ENCODE measurements at places on chromosomes 3 and 15.

DNA sequence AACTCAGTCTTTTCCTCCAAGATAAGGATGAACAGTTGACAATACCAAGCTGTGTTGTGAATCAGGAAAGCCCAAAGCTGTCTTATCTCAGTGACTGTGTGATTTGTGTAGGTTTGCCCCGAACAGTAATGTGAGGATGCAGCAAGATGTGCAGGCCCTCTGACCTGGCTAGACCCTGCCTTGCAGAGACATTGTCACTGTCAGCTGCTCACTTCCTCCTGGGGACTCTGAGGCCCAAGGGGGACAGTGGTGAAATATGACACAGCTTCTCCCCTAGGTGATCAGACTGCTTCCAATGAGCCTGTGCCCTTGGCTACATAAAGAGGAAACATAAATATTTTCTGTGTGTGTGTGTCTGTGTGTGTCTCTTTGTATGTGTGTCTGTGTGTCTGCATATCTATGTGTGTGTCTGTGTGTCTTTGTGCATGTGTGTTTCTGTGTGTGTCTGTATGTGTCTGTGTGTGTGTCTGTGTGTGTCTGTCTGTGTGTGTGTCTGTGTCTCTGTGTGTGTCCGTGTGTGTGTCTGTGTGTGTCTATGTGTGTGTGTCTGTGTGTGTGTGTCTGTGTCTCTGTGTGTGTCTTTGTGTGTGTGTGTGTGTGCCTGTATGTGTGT is 21.7 kb downstream of the LRRK1 start:
- DNase-seq: no peak

DNA sequence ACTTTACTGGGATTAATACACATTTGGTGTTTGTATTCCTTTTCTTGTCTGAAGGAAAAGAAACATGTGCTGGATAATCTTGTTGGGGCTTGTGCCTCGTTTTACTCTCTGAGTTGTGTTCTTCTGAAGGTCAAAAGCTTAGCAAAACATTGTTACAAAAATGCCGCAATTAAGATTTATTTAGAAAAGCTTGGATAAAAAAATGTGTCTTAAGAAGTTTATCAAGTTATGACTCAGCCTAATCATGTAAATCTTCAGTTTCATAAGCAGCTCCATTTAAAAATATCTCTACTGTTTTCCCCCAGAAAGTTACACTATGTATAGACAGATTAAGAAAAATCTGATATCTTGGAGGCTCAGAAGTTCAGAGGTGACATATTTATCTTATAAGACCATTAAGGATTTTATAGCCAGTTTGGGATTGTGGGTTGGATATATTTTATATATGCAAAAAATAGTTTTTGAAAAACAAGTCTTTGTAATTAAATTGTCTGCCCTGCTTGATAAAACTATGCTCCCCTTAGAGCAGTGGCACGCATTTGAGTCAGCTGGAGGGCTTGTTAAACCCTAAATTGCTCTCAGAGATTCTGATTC is 56.5 kb downstream of the CLDN11 start:
- DNase-seq: no peak

- DNase-seq: no peak
These were observed 174.0 kb downstream of the ERC2 start for GRCh38 chr3:56294286-56294685.

- DNase-seq: no peak
These were observed 23.9 kb upstream of the NEK10 start for GRCh38 chr3:27392950-27393679.

- DNase-seq: no peak
These were observed 107.1 kb upstream of the ICE2 start for GRCh38 chr15:60585743-60586708.

DNA sequence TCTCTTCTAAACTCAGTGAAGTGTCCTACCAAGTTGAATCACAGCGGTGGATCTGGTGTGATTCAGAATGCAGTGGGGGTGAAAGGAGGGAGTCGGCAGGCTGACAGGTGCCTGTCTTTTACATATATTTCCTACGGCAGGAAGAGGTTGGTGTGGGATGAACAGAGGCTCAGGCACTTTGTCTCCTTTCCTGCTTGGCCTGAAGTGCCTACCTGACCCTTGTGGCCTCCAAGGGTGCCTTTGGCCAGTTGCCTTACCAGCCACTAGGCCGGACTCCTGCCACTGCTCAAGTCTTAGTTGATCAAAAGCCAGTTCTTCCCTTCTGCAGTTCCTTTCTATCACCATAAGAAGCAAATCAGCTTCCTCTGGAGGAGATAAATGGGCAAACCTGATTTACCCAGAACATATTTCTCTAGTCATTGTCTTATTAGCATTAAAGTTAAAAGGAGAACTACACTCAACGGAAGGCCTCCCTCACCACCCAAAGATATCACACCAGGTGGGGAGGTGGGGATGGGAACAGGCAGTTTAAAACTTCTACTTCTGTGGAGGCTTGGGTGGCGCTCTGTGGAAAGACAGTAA is 52.1 kb downstream of the CRTC3 start:
- no peak for DNase-seq

DNA sequence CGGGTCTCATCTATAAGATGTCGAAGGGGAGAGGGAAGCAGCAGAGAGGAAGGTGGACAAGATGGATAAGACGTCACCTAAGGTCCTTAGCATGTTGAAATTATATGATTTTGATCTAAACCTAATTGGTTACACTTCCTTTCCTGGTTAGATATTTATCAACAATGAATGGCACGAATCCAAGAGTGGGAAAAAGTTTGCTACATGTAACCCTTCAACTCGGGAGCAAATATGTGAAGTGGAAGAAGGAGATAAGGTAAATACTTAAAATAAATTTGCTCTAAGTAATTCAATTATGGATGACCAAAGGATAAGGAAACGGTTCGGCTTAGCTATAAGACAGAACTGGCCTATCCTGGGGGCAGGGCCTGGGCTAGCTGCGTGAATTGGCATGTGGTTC is 5.5 kb downstream of the ALDH1A3 start:
- no peak for DNase-seq

DNA sequence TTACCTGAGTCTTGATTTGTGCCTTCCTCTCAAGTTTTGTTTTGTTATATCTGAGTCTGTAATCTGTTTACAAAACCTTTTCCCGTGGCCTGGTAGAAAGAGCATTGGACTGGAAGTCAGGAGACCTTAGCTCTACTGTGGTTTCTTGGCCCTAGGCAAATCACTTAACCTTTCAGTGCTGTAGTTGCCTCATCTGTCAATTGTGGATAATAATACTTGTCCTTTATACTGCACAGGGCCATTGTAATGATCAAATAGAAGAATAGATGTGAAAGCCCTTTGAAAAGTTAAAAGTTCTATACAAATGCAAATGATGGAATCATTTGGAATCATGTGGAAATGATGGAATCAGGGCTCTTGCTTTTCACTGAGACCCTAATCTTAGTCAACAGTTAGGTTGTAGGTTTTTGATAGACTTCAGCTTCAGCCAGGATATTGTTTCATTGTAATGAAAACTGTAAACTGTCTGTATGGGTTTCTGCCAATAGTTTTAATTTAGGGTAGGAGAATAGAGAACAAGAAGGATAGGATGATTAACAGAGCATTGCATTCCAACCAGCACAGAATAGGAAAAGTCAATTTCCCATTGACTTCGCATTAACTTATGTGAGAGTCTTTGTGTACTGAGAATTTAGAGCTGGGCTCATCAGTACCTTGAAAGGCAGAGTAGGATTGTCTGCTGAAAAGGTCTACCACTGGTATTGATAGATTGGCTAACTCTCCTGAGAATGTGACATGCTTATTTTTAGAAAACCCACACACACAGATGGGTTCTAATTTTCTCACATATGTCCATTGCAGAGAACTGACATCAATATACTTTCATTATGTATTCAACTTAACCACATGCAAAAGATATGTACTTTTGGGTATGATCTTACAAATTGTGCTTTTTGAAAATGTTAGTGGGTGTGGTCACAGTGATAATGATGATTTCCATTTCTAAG is 21.8 kb downstream of the MAP2K5 start:
- DNase-seq: no peak

DNA sequence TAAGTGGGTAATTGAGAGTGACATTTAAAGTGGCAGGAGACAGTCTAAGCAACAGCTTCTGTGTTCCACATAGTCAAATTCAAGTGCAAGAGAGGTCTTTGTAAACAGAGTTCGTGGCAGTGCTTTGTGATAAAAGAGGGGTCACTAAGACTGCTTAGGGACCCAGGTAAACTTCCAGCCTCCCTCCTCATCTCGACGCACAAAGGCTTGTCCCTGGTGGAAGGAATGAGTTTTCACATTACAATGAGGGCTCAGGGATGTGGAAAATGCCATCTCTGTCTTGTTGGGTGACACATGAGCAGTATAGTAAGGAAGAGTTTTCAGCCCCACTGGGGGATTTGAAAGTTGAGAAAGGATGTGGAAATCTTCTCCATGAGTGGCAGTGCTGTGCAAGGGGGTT is 7.3 kb downstream of the GMNC start:
- no peak for DNase-seq

DNA sequence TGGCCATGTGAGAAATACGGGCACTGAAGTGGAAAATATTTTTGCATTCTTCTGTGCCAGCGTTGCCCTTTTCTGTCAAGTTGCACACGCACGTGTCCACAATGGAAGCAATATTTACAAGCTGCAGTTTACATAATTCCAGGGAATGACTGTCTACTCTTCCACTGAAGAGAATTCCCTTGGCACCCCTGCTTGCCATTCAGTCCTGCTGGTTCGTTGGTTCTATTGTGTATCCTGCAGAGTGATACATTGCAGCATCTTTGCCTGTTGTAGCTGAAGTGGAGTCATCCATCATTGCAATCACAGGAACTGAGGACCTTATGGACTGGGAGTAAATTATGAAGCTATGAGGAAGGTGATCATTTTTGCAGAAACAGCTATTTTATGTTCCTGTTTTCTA is 759.4 kb downstream of the ROBO2 start:
- DNase-seq: no peak

DNA sequence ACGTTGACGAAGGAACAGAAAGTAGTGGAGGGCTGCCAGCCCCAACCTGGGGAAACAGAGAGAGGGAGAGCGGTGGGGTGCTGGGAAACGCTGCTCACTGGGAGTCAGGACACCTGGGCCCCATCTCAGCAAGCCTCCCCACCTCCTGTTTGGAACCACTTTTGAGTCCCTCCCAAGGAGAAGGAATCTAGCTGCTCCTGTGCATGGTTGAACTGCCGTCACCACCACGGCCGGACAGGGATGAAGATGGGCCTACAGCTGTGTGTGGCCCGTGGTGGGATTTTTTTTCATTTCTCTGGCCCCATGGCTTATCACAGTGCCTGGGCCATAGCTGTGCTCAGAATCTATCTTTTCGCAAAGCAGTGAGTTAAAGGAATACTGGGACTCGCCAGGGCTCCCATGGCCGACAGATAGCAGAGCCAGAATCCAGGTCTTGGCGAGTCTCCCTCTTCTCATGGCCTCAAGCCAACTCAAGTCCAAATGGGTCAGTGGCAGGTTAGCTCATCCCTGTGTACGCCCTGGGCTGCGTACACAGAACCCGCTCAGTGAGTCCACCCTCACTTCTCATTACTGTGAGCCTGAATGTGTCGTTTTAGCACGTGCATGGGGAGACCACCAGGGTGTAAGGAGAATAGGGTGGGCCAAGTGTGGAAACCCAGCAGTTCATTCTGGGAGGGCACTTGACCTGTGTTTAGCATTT is 271.2 kb downstream of the FAM43A start:
- DNase-seq: no peak

DNA sequence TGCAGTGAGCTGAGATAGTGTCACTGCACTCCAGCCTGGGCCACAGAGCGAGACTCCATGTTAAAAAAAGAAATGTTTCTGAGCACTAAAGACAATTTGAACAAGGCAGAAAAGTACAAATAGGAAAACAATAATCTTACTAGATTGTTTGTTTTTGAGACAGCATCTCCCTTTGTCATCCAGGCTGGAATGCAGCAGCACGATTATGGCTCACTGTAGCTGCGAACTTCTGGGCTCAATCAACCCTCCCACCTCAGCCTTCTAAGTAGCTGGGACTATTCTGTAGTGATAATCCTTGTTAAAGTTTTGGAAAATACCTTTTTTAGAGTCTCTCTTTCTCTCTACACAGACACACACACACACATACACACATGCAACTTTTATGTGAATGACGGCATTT is 107.1 kb downstream of the LPP start:
- no peak for DNase-seq

GRCh38 chr3:42550250-42550649 is 31.5 kb downstream of the SEC22C start:
- no peak for DNase-seq

DNA sequence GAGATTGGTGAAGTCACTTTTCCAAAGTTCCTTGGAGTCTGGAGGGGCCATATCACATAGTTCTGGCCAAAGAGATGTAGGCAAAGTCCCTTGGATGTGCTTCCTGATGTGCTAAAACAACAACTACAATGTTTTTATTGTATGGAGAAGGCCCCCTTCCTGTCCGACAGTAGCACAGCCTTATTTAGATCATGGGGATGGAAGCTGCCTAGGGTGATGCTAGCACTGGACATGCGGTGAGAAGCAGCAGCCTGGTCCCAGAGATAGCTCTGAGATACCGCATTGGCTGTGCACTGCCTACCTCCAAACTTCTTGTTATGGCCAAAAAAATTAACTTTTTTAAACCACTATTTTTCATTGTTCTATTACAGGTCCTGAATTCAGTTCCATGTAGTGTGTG is 137.6 kb downstream of the AQP9 start:
- no peak for DNase-seq

- DNase-seq: no peak
These were observed 49.2 kb downstream of the PIERCE2 start for GRCh38 chr15:55457401-55458022.

GRCh38 chr3:161274691-161275298 is 53.7 kb downstream of the NMD3 start:
- DNase-seq: no peak

DNA sequence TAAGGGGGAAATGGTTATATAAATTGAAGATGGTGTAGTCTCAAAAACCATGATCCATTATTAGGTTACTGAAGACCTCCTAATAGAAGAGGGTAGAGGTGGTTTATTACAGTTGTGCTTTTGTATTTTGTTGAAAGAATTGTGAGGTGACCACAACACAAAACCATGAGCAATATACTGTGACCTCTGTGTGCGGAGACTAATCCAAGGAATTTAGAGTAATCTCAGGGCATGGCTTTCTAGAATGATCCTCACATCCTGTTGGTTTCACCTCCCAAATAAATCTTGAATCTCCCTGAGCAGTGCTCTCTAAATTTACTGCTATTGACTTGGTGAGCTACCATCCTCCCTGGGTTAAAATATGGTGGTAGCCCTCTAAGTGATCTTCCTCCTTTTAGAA is 52.3 kb downstream of the PTPRG start:
- DNase-seq: no peak

DNA sequence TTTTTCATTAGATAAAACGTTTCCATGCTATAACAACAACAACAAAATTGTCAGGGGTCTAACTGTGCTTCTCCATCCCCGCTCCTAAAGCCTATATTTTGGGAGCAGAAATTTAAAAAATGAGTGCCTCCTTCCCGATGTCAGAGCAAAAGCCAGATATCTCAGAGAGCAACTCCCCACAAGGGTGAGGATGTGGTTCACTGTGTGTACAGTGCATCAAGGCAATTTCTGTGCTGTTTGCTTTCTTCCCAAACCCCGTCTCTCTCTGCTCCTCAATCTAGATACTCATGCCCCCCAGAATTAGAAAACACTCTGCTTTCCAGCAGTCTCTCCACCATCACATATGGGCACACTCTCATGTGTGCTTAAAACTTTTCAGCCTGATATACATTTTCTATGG is 76.7 kb upstream of the MBNL1 start:
- no peak for DNase-seq

Data from stimulated activated CD4-positive, alpha-beta T cell treated with anti-CD3 and anti-CD28 coated beads, Interleukin-15, amount 100 ng/mL, for 1 hour (primary cell).